Thyroid gland (tissue), 4 donors: ENCODE measurements at places on chromosomes 5 and 9. TPM values are rescaled to one million over a fixed set of nuclear protein-coding genes. Genes with fewer than 3 reads are reported as not detected.

The CNTFR gene
- total RNA-seq = 14.4 TPM

The MGAT4B gene
- total RNA-seq = 98.2 TPM

The F2R gene
- total RNA-seq = 5.7 TPM

The PCDHGA11 gene
- 8.0 TPM for total RNA-seq

The CCNJL gene
- 11.8 TPM for total RNA-seq

The RECK gene
- total RNA-seq = 19.8 TPM

The BAAT gene
- total RNA-seq = not detected

The TLN1 gene
- 165 TPM for total RNA-seq

The SELENOP gene
- 336 TPM for total RNA-seq

The CCL28 gene
- 29.2 TPM for total RNA-seq

The ANKRD20A1 gene
- total RNA-seq = 0.88 TPM

The ANKRD31 gene
- total RNA-seq = 0.81 TPM

The MLANA gene
- not detected for total RNA-seq

The AQP7 gene
- total RNA-seq = 1.9 TPM

DNA sequence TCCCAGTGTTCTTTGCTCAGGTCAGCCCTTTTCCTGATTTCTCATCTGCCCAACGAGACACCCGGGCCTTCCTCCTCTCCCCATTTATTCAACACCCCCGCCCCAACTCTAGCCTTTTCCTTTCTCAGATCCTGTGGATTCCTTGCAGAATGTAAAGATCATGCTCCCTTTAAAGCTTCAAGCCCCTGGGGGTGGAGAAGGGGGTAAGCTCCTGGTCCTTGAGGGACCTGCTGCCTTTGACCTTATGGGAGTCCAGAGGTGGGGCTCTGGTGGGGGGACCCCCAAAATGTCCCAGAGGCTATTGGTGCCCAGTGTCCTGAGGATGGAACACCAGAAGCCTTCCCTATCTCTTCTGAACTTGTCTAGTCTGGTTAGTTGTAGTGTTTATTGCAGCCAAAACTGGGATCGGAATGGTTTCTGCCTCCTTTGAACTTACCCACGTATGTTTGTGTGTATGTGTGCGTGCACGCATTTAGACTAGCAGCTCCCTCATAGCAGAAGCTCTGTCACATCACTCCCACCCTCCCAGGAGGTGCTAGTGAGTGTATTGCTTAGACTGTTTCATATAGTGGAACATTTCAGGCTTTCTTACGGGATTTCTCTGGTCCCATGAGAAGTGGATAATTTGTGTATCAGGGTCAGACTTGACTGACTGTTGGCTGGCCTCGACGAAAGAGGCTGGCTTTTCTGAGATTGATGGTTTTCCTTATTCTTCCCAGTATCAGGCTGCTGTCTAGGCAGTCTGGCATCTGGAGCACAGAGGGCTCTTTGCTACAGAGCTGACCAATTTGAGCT lies 1.1 kb downstream of the GALNT10 start:
- no peak for DNase-seq

DNA sequence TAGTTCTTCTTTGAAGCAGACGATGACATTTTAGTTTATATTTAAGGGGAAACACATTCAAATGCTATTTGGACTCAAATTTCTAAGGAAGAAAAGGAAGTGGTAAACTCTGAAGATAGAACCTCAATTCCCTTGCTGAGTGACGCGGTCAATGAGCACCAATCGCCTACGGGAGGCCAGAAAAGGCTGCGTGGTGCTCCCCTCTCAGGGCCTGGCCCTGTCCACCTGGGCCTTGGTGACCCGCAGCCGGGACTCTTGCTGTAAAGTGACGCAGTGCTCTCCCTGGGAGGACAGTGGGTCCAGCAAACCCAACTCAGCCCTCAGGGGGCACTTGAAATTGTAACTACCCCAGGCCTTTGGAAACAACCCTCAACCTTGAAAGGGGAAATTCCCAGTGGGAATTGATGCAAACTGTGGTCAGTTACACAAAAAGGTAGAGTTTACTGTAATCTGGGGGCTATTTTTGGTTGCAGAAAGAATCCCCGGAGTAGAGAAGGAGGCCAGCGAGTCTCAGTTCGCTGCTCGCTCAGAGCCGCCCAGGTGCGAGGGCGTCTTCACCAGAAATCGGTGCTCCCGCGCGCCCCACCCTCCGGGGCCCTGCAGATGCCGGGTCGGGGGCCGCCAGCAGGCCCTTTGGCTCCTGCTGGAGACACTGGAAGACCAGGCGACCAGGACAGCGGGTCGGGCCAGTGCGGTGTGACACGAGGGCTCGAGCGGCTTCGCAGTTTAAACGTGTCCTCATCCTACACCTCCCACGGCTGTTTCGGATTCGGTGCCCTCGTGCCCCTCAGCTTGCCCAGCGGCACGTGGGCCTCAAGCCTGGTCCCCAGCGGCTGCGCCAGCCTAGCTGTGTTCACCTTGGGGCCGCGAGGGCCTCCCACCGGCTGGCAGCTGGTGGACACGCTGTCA lies 1.4 kb upstream of the ANKRD33B start:
- DNase-seq = no peak

GRCh38 chr5:74623006-74623611 lies 17.4 kb downstream of the ENC1 start:
- DNase-seq = no peak

GRCh38 chr5:67748165-67748690 lies 467.3 kb upstream of the PIK3R1 start:
- no peak for DNase-seq

DNA sequence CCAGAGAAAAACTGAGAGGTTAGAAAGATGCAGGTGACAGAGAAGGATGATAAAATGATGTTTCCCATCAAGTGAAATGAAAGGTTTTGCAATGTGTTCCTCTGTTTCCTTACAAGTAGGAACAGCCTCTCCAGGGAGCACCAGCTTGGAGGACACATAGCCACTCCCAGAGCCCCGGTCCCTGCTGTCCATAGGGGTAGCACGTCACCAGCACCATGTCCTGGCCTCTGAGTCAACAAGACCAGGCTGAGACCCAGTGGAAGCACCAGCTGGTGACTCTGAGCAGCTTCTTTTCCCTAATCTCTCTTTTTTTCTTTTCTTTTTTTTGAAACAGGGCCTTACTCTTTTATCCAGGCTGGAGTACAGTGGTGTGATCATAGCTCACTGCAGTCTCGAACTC lies 19.4 kb upstream of the HMCN2 start:
- no peak for DNase-seq

DNA sequence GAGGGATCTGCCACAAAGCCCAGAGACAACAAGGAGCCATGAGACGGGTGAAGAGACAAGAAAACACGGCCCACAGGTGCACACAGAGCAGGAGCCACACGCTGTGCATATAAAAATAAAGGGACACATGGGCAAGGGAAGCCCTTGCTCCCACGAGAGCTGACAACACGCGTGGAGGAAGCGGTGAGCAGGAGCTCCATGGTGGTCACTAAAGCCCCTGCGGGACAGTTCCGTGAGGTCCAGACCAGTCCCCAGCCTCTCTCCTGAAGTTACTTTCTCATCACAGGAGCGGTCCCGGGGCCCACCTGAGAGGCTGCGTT lies 90.7 kb downstream of the CAMSAP1 start:
- DNase-seq = no peak

GRCh38 chr5:135713161-135713915 lies 121.1 kb upstream of the SLC25A48 start:
- no peak for DNase-seq

- no peak for DNase-seq
Observed at GRCh38 chr9:77005216-77005615, 14.2 kb upstream of the FOXB2 start.

GRCh38 chr5:29995154-29995553 lies 1198.3 kb upstream of the CDH6 start:
- DNase-seq = no peak

- peak; percentile 18 for DNase-seq
Observed at GRCh38 chr5:123344816-123345426, 78.3 kb downstream of the CEP120 start.

DNA sequence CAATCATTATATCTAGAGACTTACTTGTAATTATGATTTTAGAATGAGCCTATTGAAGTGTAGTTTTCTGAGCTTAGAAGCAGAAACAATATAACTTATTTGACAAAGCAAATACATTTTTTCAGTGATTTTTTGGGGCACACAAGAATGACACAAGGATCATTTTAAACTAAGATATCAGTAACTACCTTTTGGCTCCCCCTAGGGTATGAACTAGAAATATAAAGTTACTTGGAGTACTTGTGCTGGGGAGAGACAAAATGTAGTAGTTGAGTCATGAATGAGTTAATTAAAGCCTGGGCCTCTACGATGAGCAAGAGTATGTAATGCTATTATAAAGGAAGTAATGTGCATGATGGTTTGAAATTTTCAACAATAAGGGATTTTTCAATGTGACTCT lies 1244.1 kb upstream of the ACO1 start:
- no peak for DNase-seq

- no peak for DNase-seq
Observed at GRCh38 chr5:58842852-58843251, 260.0 kb downstream of the RAB3C start.

DNA sequence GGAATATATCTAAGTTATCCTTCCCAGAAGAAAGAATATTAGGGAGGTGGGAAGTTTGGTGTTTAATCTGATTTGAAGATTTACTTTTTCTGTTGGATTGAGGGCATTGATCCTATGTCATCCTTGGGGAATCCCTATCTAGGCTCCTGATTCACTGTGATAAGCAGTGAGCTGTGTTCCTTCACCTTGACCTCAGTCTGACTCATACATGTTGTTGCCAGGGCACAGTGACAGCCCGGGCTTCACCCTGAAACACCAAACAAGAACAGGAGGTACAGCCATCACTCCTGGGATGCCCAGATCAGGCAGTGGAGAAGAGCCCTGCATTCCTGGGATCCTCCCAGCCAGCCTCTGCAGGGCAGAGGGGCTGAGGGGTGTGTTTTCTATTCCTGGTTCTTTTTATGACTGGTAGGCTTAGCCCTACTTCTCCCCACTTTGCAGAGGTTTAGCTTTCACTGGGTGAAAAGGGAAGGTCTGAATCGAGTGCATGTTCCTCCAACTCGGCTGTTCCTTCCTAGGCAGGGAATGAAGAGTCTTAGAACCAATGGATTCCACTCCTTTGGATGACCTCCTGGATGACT lies 3.1 kb upstream of the FAM53C start:
- DNase-seq = no peak

DNA sequence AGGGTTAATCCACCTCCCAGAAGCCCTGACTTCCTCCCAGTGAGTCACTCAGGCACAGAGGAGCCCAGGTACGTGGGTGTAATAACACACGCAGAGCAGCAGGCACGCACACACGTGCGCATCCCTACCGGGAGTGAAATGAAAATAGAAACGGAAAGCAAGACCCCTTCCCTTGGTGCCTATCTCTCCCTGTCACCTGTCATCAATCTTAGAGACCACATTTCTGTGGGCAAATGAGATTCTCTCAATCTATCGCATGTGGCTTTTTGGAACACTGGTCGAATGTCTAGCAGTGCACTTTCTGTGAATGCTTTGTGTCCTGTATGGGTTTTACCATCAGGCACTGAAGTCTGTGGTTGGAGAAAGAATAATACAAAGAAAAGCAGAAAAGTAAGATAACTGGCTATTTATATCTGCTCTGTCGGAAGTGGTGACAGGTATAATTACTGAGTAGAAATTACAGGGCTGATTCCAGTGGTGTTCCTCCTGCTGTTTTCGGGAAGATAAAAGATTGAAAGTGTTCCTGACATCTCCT lies 137.7 kb upstream of the GRIA1 start:
- no peak for DNase-seq

DNA sequence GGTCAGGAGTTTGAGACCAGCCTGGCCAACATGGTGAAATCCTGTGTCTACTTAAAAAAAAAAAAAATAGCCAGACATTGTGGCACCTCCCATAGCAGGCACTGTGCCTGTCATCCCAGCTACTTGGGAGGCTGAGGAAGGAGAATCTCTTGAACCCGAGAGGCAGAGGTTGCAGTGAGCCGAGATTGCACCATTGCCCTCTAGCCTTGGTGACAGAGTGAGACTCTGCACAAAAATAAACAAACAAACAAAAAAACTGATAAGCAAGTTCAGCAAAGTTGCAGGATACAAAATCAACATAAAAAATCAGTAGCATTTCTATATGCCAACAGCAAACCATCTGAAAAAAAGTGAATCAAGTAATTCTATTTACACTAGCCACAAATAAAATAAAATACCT lies 64.8 kb upstream of the TTC23L start:
- no peak for DNase-seq

DNA sequence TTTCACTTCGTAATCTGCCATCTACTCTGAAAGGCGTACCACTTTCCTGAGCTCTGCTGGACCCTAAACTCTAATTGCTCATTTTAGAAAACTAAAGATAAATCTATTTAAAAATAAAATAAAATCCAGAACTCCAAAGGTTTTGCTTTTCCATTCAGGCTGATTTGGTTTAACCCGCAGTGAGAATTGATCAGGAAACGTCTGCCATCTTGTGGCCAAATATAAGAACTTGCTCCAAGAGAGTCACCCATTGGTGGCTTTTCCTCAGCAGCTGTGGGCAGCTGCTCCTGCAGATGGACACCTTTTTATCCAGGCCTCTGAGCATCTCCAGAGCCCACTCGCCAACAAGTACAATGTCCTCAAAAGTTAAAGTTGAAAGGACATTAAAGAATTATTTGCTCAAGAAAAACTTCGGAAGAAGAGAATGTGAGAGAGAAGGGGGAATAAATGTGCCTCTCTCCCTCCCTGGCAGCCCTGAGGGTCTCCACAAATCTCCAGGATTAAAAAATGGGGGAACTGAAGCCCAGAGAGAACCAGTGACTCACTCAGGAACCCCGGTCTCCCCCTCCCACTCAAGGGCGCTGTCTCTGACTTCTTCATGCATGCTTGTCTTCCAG lies 4.1 kb downstream of the SAXO1 start:
- peak; percentile 31 for DNase-seq

GRCh38 chr5:147989994-147990393 lies 73.8 kb upstream of the SPINK5 start:
- DNase-seq = no peak

GRCh38 chr5:179512452-179513000 lies 37.8 kb upstream of the RUFY1 start:
- no peak for DNase-seq

DNA sequence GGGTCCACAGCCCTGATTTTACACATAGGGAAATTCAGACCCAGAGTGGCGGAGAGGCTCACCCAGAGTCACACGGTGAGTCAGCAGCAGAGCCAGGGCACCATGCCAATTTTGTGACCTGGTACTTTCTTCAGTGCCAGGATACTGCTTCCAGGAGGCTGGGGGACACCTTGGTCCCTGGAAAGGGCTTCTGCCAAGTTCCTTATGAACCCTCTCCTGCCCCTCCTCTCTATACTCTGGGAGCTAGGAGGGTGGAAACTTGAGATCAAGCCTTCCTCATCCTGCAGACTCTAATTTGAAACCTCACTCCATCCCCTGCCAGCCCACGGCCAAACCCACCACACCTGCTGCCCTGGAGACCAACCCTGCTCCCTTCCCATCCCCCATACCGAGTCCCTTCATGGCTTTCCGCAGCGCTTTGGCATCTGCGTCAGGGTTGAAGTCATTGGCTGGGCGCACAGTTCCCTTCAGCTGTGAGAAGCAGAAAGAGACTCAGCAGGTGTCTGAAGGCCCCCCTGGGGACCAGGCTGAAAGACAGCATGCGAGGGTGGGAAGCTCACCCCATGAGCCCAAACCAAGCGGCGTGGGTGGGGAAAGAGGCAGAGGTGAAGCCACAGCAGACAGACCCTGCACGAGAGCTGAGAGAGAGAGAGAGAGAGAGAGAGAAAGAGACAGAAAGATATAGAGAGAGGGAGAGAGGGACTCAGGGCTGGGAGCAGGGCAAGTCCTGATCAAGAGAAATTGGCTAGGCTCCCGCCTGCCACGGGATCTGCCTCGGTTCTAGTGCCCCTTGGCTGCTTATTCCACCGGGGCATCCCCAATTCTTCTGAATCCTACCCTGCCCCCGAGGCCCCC lies 33.5 kb downstream of the ANXA6 start:
- DNase-seq = peak; percentile 91

GRCh38 chr9:21455320-21455719 lies 15.1 kb downstream of the IFNA1 start:
- DNase-seq = no peak

GRCh38 chr5:130102960-130103359 lies 198.7 kb downstream of the CHSY3 start:
- DNase-seq = no peak
